ENCODE measurements at places on chromosomes 3 and 15.
A peak's percentile ranks its signal among the peaks of the same experiment; 100 is the strongest.

- DNase-seq = no peak
Observed at GRCh38 chr15:66387163-66388042, 691 bp downstream of the MAP2K1 start.

DNA sequence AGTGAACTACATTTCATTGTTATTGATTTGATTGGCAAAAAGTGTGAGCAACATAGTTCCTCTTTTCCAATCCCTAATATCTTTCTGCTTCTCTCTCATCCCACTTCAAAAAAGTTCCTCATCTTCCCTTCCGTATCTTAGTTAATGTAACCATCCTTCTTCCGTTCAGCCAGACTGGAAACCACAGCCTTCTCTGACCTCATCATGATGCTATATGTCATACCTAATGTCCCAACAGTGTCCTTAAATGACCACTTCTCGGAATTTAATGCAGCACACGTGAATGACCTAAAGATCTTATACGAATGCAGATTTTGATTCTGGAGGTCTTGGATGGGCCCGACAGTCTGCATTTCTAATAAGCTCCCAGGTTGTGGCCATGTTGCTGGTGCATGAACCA is 320.3 kb upstream of the SATB1 start:
- DNase-seq = no peak

GRCh38 chr15:67850994-67851571 is 11.2 kb upstream of the RNU6-1 start:
- no peak for DNase-seq

DNA sequence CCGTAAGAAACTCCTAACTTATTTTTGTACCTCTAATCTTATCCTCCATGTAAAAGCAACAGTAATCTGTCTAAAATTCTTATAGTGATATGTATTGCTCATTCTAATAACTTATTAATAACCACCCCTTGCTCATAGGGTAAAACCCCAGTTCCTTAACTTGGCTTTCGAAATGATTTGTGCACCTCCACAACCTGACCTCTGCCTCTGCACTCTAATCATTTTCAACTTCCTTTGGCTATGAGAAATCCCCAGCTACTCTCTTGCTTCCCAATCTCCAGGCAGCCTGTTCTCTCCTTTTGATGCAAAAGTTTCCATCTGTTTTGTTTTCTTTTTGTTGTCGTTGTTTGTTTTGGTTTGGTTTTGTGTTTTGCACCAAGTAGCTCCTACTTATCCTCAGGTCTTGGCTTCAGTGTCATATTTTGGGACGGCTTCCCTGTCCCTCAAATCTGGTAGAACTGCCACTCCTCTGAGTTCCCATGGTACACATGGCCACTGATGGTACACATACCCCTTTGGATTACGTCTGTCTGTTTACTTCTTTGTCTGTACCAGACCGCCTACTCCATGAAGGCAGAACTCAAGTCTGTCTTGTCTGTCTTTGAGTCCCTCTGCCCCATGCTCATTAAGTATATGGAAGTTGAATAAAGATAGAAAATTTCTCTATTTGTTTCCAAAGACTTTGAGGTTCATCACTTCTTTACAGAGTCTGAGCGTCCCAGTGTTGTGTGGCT is 105.6 kb upstream of the TGFBR2 start:
- DNase-seq = no peak

DNA sequence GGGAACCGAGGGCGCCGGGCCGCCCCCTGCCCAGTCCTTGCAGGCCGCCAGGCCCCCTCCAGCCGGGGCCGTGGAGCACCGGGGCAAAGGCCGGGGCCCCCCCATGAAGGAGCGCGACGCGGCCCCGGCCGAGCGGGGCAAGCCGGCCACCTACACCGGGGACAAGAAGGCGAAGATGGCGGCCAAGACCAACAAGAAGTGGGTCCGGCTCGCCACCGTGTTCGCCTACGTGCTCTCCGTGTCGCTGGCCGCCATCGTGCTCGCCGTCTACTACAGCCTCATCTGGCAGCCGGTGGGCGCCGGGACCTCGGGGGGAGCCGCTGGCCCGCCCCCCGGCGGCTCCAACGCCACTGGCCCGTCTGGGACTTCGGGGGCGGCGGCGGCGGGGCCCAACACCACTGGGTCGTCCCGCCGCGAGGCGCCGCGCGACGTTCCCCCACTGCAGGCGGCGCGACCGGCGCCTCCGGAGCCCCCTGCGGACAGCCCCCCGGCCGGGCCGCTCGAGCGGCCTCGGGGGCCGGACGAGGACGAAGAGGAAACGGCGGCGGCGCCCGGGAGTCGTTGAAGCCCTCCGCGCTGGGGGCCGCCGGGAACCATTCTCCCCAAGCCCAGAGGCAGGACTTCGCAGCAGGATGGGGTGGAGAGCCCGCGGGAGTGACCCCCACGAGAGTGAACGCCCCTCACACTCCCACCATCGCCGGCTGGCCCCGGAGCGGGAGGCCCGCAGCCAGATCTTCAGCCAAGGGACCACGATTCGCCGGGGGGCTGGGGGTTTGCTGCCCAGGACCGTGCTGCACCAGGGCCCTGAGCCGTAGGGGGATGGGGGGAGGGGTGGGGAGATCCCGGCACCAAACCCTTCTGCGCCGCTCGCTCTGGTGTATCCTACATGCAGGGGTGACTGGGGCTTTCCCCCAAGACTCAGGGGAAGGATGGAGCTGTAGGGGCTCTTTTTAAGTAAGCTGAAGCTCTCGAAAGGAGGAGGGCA is 753 bp downstream of the INAFM2 start:
- DNase-seq = no peak

DNA sequence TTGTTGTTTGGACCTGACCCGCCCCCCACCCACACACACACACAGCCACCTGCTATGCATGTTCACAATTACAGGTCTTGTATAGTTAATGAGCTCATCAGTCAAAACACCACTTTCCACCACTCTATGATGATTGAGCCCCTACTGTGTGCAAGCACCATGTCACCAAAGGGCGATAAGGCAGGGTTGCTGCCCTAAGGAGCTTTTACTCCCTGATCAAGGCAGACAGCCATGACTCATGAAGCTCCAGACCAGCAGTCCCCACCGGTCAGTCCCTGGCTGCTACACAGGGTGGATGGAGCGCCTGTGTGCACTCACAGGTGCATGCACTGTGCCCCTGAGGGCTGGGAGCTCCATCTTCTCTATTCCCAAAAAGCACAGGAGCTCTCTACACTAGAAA is 270.6 kb downstream of the CLSTN2 start:
- DNase-seq = no peak

DNA sequence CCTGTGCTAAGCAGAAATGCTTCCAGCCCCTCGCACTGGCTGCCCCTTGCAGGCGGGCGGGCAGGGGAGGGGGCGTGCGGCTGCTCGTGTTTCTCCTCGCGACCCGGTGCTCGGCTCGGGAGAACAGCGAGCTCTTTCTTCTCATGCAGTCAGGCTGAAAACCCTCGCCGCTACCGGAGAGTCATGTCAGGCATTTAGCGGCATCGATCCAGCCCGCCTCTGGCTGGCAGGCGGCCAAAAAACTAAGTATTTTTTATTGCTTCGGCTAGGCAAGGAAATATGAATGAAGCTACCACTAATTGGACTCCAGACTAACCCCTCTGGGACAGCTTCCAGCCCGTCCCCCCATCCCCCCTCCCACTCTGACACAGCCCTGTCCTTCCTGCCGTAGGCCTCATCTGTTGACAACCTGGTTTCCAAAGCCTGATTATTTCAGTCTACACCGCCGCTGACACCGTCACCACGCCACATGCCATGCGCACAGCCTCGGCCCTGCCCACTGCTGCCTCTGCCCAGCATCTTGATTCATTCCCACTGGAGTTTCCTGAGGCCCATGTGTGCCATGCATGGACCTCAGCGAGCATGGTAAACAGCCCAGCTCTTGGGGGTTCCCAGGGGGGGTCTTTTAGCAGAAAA is 35.3 kb downstream of the TLE3 start:
- peak; percentile 73 for DNase-seq

- DNase-seq = no peak
Observed at GRCh38 chr15:67116742-67117141, 51.3 kb downstream of the SMAD3 start.

GRCh38 chr15:88571852-88572259 is 25.4 kb upstream of the DET1 start:
- DNase-seq = no peak

- DNase-seq = no peak
Observed at GRCh38 chr3:196629228-196629627, 10.3 kb upstream of the NRROS start.

DNA sequence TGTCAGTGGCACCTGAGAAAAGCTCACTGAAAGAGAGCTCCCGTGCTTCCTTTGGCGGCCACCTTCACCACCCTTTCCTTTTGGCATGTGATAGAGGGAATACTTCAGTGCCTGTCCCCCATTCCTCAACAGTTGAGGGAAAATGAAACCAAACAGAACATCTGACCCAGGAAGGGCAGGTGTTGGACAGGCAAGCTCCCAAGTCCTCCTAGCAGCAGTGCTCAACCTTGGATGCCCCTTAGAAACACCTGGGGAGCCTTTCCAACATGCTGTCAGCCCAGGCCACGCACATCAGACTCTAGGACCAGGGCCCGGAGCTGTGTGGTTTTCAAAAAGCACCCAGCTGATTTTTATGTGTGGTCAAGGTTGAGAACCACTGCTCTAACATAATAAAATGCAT is 22.4 kb downstream of the LDHAL6B start:
- DNase-seq = no peak

GRCh38 chr15:47746516-47746915 is 29.2 kb downstream of the SEMA6D start:
- DNase-seq = no peak

DNA sequence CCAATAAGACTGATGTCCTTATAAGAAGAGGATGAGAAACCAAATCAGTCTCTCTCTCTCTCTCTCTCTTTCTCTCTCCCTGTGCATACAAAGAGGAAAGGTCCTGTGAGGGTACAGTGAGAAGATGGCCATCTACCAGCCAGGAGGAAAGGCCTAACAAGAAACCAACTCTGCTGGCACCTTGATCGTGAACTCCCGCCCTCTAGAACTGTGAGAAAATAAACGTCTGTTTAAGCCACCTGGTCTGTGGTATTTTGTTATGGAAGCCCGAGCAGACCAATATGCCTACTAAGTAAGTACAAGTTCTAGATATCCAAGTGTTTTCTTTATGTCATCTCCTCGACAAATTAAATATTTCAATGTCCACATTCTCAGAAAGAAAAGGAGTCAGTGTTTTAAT is 44.9 kb upstream of the TMC3 start:
- no peak for DNase-seq

- no peak for DNase-seq
Observed at GRCh38 chr3:145936971-145937370, 224.0 kb downstream of the PLOD2 start.

DNA sequence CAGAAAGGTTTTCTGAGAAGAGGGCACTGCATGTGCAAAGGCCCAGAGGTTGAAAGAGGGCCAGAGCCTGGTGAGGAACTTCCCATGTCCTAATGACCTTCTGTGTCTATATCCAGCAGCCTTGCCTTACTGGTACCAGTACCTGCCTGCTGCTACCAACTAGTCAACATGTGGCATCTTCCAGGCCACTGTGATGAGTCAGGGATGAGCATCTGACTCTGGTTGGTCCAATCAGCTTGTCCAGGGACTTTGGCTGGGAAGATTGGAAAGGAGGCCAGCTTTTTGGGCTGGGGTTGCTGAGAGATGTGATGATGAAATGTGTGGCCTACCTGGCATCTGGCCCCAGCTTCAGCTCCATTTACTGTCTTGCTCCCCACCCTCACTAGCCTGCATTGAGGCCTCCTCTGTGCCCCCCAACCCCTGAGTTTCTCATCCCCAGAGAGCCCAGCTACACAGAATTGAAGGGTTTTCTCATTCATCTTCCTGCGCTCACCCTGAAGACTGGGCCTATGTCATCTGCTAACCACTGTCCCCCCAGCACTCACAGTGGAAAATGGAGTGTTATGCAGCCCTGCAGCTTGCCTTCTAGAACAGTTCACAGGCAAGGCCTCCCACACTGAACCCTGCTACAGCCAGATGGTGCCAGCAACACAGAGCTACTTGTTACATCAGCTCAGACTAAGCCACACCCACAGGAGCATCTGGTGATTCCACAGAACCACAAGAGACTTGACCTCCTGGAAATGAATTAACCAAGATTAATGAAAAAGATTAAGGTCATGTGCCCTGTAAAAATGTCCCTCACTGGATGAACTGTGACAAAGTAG is 1.3 kb upstream of the TWF2 start:
- DNase-seq = no peak

DNA sequence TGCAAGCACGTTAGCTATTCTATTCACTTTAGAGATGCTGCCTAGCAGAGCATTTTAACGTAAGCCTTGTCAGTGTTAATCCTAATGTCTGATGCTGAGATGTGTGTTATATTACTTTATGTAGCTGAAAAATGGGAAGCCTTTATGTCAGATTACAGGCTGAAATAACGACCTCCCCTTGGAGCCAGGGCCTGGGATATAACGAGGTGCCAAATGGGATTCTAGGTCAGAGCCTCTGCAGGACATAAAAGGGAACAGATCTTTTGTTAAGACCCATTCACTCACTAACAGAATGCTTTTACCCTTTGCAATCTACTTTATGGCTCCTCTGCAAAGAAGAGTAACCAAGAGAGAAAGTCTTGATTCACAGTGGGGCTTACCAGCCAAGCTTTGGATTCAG is 815.5 kb upstream of the CFAP20DC start:
- DNase-seq = no peak
